ENCODE measurements at places on chromosomes 13 and 19.
A peak's percentile ranks its signal among the peaks of the same experiment; 100 is the strongest.

- DNase-seq, result peak; percentile 3
Measured at GRCh38 chr19:53102756-53103233, 427 bp downstream of the ZNF160 start.

- DNase-seq, result no peak
Measured at GRCh38 chr13:78520425-78520824, 82.9 kb downstream of the POU4F1 start.

- DNase-seq, result no peak
Measured at GRCh38 chr19:52343548-52343947, 7.5 kb downstream of the ZNF610 start.

DNA sequence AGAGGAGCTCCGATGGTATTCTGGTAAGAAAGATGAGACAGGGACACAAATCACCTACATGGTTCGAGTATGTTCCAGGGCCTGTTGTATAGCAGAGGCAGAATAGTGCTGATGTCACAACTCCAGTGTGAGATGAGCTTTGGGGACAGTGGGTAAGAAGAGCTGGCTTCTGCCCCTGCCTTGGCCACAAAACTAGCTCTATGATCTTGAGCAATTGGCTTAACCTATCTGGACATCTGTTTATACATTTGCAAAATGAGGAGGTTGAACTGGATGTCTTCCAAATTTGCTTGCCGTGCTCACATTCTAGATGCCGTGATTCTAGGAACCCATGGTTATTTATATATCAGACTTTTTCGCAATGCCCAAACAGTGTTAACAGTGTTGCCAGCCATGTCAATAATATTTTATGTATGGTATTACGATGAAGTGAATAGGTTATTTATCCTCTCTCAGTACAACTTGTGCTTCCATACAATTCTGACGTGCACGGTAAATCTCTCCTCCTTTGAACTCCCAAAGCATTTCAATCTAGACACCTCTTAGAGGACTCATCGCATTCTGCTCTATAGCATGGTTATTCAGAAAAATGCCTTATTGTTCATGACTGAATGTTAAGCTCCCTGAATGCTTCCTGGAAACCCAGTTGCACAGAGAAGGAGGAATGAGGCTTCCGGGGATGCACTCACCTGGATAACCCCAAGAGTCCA lies 316.0 kb downstream of the FOXO1 start:
- no peak for DNase-seq

- DNase-seq, result no peak
Measured at GRCh38 chr13:46360604-46361003, 26.4 kb downstream of the RUBCNL start.

DNA sequence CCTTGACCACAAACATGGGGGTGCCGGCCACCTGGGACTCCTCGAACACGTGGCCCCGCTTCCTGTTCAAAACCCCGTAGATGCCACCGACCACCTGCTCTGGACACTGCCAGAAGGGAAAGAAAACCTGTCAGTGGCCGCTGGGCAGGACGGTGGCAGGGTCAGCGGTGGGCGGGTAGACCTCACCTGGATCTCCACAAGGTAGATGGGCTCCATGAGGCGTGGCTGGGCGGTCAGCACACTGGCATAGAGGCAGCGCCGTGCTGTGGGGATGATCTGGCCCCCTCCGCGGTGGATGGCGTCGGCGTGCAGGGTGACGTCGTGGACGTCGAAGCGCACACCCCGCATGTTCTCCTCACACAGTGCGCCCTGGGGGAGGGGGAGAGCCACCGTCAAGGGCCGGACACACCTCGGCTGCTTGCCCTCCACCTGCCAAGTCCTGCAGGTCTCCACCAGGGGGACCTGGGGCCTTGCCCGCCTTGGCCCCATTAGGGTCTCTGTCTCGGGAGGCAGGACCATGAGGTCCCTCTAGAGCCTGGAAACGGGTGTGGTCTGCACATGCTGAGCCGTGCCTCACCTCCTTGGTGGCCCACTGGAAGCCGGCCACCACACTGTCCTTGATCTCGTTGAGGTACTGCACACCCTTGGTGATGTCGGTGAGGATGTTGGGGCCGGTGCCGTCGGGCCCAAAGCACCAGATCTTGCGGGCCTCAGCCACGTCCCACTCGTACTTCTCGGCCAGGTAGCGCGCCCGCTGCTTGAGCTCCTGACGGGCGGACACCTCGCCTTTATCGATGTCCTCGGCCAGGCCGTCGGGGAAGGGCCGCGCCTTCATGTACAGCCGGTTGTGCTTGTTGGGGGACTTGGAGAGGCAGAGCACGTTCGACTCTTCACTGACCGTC lies 6.6 kb upstream of the DAPK3 start:
- no peak for DNase-seq

GRCh38 chr13:101530293-101530692 lies 77.8 kb downstream of the ITGBL1 start:
- DNase-seq, result no peak

DNA sequence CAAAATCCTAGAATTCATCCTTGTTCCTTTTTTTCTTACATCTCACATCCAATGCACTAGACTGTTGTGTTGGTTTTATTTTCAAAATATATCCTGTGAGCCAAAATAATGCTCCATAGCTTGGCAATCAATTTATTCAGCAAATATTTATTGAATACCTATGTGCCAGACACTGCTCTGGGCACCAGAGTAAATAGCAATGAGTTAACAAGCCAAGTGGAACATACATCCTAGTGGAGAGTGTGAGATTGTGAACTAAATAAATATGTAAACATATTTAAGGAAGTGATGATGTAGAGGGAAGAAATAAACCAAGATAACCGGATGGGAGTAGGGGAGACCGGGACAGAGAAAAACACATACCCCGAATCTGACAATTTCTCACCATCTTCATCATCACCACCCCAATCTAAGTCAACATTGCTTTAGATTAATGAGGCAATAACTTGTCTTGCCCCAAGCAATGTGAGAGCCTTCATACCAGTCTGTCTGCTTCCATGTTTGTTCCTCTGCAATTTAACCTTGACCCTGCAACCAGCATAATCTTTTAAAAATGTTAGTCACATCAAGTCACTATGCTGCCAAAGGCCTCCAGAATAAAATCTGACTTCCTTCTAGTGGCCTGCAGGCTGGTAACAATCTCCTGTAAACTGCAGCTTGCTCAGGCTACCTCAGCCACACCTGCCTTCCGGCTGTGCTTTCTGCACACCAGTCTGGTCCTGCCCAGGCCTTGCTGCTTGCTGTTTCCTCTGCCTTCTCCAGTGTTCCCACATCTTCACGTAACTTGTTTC lies 199.2 kb downstream of the DLEU7 start:
- peak; percentile 11 for DNase-seq

DNA sequence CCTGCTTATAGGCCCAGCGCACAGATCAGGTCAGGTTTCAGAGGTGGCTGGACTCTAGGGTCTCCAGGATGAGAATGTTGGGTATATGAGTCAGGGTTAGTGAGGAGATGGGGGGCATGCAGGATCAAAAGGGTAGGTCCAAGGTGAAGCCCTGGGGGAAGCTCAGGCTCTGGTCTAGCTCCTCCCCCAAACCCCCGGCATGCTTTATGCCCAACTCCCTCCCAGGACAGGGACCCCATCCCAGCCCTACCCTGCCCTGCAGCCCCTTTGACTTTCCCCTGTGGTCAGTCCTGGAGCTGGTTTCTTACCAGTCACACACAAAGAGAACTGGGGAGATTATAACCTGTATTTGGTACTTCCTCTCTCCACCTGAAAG lies 9.8 kb upstream of the CEACAM18 start:
- DNase-seq, result no peak

GRCh38 chr19:42412227-42412626 lies 15.0 kb downstream of the LIPE start:
- no peak for DNase-seq

DNA sequence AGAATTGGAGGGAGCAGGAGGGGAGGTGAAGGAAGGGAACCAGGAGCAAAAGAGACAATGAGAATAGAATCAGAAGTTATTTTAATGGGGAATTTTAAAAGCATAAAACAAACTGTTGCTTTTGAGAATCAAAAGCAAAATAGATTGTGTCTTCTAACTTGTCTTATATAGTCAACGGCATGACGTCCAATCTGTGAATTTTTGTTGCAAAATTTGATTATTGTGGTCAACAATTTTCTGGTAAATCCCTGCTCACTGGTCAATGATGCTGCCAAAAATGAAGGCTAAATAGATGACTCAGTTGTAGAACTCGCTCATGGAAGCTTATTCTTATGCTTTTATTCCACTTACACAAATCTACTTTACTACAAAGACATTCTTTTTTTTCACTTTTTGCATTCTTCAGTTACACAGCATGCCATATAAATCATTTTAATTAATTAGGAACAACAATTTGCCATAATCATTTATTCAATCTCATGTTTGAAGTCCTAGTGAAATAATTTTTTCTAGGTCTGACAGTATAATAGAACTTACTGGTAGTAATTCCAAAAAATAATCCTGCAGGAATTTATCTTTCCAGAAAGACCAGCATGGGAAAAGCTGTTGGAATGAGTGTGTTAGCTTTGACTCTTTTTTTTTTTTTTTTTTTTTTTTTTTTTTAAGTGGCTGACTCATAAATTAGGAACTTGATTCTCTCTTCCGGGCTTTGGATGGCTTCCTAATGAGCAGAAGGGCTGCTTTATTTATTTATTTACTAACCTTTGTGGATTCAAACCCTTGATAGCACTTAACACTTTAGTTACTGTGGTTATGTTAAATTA lies 256.9 kb downstream of the SPRY2 start:
- peak; percentile 91 for DNase-seq

- DNase-seq, result no peak
Measured at GRCh38 chr13:100535426-100536135, 53.0 kb downstream of the GGACT start.

DNA sequence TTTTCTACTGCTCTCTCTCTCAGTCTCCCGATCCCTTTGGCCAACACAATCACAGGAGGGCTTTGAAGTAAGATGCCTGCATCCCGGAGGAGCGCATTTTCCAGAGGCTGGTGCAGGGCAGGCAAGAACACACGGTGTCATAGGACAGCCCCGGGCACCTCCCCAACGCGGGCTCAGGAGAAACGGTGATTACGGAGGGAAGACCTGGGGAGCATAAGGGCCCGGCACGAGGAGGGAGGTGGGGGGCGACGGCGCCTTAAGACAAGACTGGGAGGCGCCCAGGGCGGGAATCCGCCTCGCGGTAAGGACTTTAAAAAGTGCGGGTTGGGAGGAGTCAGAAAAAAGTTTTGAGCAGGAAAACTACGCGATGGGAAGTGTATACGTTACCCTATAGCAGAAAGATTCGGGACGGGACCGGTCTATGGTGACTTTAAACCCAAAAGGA lies 18.7 kb upstream of the ZNF888 start:
- DNase-seq, result no peak

DNA sequence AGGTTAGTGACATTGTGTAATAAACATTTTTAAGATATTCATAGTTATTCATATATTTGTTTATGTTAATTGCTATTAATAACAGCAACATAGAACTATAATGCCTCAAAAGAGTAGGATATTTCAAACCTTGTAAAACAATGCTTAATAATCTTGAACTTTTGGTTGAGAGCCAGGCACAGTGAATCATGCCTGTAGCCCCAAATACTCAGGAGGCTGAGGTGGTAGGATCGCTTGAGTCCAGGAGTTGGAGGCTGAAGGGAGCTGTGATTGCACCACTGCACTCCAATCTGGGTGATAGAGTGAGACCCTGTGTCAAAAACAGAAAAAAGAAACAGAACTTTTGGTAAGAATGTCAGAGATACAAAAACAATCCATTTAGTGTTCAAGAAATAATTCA lies 213.9 kb upstream of the SLITRK1 start:
- DNase-seq, result no peak

DNA sequence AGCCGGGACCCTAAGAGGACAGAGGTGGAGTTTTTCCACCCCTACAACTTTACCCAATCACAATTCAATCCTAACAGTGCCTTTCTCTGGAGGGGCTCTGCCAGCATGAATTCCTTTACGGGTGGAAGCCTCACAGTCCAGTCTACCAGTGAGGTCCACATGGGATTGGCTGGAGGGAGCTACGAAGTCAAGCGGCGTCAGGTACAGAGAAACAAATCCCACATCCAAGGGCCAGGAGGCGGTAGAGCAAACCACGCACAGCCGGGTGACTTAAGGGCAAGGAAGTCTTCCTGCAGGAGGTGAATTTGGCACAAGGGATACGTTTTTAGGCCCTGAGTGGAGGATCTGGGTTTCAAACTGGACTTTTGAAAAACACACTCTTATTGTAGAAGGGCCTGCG lies 199.6 kb downstream of the UQCRFS1 start:
- no peak for DNase-seq

GRCh38 chr13:113288880-113289279 lies 8.2 kb upstream of the LAMP1 start:
- no peak for DNase-seq

- peak; percentile 15 for DNase-seq
Measured at GRCh38 chr13:75038393-75039113, 443.4 kb downstream of the TBC1D4 start.

DNA sequence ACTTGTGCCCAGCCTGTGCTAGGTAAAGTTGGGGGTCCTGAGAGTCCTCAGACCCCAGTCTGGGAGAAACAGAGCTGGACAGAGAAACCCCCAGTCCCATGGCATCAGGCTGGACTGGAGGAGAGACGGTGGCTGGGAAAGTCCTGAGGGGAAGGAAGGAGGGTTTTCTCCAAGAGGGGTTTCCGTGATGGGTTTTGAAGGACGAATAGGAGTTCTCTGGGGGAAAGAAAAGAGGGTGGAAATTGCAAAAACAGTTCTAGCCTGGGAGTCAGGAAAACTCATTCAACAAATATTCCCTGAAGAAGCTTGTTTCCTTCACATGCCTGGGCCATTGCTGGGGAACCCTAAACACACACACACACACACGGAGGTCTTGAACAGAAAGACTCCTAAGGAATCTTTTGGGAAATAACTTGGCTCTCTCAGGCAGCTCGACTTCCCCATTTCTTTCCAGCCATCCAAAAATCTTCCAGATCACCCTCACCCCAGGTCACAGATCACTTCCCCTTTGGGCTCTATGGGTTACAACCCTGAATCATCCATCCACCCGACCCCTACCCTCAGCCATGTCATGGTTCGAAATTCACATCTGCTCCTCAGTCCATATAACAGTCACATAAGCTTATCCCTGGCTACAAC lies 47.5 kb downstream of the COLGALT1 start:
- DNase-seq, result no peak

GRCh38 chr13:74550039-74550438 lies 415.8 kb upstream of the KLF12 start:
- peak; percentile 32 for DNase-seq

All from renal cortical epithelial cell (primary cell).